ENCODE measurements at places on chromosomes 2 and 18.

GRCh38 chr18:59565957-59566356, 131.3 kb downstream of the CCBE1 start:
- DNase-seq: no peak

DNA sequence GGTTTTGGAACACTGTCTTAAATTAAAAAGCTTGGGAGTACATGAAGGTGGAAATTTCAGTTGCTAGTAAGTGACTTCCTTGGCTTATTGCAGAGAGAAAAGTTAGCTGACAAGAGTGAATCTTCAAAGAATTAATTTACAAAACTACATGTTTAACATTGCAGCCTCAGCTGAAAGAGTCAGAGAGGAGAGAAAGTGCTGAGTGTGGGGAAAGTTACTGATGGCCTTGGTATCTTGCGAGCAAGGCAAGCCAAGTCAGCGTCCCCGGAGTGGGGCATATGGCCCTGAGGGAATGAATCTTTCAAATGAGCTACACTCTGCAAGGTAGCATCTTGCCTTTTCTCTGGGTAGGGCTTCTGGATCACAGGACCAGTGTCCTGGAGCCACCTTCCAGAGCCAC, 131.3 kb downstream of the LPIN1 start:
- DNase-seq: no peak

DNA sequence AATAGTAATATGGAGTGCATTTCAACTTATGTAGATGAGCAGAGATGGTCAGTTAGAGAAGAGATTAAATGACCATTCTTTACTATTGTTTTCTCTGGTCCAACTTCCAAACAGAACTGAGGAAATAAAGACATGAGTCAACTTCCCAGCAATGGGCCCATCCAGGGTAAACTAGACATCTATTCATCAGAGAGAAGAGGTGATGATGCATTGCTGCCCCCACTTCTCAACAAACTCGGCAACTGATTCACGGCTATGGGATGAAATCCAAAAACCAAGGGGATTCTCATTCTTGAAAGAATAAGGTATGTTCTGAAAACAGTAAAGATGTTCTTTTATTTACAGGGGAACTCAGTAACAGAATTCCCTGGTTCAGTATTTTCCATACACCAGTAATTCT, 190.7 kb downstream of the RDH14 start:
- no peak for DNase-seq

DNA sequence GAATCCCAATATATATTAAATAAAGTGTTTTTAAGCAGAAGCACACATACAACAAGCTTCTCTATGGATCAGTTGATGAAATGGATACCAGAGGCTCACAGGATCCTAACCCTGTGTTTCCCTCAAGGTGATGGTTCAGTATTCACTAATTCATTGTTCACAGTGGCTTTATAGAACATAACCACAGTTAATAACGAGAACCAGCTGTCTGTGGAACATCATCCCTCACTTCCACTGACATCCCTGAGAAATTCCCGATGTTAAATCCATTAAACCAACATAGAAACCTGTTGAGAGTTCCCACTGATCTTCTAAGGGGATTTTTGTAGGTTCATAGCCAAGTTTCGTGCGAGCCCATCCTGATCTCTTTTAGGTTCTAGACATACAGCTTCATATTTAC, 29.0 kb downstream of the CCDC195 start:
- DNase-seq: no peak

DNA sequence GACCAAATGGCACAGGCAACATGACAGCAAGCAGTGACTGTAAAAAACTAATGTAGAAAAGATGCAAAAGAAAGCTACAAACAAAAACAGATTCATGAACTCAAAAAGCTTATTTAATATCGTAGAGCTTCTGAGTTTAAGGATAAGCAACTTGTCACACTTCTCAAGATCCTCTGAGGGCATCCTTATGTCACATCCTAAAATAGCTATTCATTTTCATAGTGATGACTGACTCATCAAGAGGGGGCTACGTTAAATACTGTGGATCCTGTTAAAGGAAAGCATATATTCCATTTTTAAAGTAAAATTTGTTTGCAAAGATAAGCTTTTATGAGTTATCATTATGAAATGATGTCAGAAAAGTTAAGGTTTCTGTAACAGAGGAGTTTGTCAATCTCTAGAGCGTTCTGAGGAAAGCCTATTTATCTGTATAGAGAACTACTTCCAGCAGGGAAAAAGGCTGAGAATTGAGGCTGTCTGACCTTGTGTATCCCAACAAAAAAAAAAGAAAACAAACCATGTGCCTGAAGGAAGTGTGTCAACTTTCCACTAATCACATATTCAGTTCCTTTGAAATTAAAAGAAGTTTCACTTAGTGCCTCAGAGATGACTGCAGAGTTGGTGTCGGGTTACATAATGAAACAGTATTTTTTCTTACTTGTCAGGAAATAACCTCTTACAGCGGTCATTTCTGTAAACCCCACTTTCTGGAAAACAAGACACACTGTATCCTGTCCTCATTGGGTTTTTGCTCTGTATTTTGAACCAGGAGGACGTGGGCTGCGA, 115.5 kb downstream of the ESCO1 start:
- no peak for DNase-seq

- DNase-seq: no peak
Observed at GRCh38 chr2:214856137-214856536, 46.7 kb upstream of the BARD1 start.

DNA sequence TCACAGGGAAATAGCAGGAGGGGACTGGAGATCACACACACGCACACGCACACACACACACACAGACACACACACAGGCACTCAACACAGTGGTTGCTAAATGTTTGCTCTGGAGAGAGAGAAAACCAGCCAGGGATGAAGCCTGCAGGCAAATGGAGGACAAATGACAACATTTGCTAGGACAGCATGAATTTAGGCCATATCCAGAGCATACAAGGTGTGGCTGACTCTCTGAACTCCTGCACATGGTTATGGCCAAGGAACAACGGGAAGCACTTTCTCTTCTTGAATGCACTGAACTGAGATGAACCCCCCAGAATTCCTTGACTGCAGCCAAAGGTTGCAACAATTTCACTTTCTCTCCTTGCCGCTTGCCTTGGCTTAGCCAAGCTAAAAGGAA, 230.0 kb upstream of the RASGRP3 start:
- DNase-seq: no peak

DNA sequence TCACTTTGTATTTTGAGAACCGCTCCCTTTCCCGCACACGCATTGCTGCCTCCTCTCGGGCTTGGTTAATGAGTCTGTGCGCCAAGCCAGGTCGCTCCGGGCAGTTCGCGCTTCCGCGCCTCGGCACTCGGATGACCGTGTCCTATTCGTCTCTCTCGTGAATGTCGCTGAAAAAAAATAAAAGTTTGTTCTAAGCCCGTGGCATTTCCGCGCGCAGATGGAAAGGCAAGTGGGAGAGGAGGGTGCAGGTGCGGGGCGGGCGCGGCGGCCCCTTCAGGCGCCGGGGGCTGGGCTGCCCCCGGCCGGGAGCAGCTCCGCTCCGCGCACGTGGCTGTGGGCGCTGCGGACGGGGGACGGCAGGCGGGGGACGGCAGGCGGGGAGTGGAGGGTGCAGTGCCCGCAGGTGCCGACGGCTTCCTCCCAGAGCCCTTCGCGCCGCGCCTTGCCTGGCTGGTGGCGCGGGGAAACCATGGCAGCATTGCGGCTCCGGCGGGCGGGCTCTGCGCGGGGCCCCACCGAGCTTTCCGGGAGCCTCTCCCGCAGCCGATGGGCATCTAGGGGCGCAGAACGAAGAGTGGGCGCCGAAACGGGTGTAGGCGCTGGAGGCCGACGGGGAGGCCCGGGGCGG, 159.6 kb upstream of the SIX2 start:
- DNase-seq: no peak

DNA sequence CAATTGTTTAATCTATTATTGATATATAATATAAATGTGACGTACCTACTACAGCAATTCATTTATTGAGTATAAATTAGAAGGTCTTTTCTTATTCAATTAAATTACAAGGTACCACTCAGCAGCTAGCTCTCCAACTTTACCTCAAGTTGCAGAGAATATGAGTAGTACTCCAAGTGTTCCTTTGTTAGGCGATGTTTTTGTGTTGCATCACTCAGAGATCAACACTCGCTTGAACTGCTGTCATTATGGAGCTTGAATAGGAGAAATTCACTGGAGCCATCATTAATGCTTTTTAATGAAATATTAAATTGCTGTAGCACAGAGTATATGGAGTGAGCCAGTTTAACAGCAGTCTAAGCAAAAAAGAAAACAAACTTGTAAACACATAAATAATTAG, 320.0 kb downstream of the FSIP2 start:
- no peak for DNase-seq

GRCh38 chr2:199455545-199456382, 2.0 kb downstream of the SATB2 start:
- DNase-seq: no peak

DNA sequence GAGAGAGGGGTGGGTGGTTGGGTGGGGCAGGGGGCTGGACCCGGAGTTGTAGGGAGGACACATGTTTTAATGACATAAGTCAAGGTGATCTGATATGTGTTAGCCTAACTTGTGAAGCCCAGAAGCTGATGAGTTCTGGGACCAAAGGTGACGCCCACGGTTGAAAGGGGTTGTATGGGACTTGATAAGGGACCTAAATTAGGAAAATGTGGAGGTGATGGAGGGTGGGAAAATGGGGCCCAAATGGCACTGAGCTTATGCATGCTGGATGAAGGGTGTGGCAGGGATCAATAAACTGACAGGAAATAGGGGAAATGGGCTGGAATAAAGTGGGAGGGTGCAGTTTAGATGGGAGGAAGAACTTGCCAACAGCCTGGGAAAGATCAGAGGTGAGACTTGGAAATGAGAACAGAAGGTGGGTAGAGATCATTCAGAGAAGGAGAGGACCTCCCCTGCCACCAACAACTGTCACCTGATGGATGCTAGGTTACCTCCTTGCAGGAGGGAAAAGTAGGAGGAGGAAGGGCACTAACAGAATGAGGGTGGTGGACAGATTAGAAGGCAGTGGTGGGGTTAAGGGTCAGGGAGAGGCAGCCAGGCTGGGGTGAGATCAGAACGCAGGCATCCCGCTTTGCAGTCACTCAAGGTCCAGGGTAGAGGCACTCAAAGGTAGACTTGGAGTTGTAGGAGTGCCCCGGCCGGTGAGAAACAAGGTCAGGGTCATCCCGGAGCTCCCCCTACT, 15.3 kb downstream of the WNT10A start:
- DNase-seq: no peak

GRCh38 chr2:196927376-196928225, 1.1 kb upstream of the PGAP1 start:
- DNase-seq: peak; percentile 90

DNA sequence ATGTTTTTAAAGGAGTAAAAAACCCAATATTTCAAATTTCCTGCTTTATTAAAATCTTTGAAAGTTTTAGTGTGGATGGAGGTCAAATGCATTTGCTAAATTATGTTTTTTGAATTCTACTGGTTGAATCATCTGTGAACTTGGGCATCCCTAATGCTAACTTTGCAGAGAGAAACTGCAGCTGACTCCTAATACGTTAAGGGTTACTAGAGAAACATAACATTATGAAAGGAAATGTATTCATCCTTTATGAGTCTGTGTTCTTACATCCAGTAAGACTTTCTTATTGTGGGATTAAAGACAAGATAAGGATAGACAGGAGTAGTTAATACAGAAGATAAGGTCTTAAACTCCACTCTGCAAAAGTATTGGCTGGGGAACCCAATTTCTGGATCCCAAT, 140.6 kb downstream of the FAM124B start:
- no peak for DNase-seq

DNA sequence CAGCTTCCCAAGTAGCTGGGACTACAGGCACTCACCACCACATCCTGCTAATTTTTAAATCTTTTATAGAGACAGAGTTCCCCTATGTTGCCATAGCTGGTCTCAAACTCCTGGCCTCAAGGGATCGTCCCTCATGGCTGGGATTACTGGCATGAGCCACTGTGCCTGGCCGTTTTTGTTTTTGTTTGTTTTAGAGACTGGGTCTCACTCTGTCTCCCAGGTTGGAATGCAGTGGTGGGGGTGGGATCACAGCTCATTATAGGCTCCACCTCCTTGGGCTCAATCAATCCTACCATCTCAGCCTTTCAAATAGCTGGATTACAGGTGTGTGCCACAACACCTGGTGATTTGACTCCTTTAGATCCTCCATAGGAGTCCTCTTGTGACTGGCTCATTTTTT, 19.5 kb upstream of the ZDBF2 start:
- no peak for DNase-seq

DNA sequence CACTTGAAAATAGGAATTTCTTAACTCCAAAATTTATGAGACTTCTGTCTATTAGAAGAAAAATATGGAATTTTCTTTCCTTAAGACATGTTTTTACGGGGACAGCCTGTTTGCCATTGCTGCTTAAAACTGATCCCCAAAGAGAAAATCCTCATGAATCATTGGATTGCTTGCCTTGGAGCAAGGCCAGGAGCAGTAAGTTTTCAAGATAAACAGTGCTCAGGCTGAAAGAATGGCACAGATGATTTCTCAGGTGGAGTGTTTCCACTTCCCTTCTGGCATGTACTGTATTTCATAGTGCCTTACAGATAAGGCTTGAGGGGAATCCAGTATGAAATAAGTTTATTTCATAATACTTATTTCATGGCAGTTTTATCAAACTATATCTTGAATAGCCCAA, 74.3 kb upstream of the MMADHC start:
- no peak for DNase-seq

- DNase-seq: peak; percentile 74
Observed at GRCh38 chr2:69774984-69775982, 33.3 kb downstream of the ANXA4 start.

DNA sequence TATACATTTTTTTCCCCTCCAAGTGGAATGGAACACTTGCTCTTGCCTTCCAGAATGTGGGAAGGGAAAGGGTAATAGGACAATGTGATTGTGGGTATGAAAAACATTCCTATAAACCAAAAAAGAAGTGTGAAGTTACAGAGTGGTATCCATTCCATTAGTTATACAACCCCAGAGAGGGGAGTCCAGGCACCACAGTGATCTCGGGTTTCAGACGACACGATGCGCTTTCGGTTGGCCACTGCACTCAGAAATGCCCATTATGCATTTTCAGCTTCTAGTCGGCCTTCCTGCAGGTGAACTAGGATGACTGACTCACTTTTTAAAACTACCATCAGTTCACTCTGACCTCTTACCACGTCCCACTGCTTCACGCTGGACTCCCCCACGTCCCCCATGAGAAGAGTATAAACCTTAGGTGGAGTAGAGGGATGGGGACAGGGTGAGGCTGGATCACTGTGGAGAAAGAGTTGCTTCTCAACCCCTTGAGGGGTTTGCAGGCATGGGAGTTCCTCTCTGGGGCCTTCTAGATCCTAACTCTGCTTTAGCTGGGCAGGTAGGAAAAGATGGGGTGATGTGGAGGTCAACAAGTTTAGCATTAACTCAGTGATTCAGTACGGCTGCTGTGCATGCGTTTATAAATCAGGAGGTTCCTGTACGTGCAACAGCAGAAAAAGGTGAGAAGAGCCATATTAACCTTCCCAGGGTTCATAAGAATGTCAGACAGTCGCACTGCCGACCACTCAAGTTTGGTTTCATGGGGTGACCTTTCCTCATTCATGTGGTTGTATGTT, 50.5 kb downstream of the ZNF532 start:
- DNase-seq: no peak
